ENCODE measurements at places on chromosomes 7 and 10. TPM values are rescaled to one million over a fixed set of nuclear protein-coding genes. Genes with fewer than 3 reads are reported as not detected.

GIMAP5 gene
- 26.6 TPM for total RNA-seq

HECW1 gene
- total RNA-seq = 2.6 TPM

CAV1 gene
- 473 TPM for total RNA-seq

GRID1 gene
- total RNA-seq = 2.1 TPM

All from mesenteric fat pad (tissue), 1 donor.